ENCODE measurements at places on chromosomes 6 and 20. TPM values are rescaled to one million over a fixed set of nuclear protein-coding genes. Genes with fewer than 3 reads are reported as not detected.

DNA sequence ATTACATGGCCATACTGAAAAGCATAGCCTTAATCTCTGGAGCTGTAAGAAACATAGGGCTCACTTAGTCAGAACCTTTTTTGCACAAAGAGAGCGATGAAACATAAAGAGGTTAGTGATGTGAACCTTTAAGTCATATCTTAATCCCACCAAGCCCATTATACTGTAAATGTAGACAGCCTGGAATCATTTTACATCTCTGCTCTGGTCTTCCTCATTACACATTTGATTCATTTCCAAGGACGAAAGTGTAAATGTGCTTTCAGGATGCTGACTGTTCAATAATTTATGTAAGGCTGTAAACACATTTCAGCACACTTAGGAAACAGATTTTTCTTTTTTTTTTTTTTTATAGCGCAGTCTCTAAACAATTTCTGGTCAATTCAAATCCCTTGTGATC, 131.3 kb upstream of the B3GAT2 start:
- no peak for DNase-seq

- no peak for DNase-seq
Observed at GRCh38 chr6:170176136-170176897, 114.6 kb downstream of the DLL1 start.

DNA sequence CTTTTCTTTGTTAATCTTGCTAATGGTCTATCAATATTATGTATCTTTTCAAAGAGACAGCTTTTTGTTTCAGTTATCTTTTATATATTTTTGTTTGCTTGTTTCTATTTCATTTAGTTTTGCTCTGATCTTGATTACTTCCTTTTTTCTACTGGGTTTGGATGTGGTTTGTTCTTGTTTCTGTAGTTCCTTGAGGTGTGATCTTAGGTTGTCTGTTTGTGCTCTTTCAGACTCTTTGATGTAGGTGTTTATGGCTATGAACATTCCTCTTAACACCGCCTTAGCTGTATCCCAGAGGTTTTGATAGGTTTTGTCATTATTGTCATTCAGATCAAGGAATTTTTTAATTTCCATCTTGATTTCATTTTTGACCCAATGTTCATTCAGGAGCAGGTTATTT, 26.8 kb upstream of the TNFAIP3 start:
- no peak for DNase-seq

- no peak for DNase-seq
Observed at GRCh38 chr6:39982720-39983119, 48.5 kb upstream of the MOCS1 start.

DNA sequence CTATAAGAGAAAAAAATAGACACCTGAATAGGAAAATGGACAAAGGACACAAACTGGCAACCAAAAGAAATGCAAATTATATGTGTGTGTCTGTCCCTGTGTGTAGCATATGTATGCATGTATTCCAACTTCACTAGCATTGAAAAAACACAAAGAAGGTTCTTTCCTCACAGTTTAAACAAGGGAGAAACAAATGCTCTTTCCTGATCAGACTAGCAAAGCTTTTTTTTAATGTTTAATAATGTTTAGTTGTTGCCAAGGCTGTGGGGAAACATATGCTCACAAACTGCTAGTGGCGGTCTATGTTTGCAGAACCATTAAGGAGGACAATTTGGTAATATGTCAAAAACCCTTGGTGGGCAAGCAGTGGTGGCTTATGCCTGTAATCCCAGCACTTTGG, 22.4 kb downstream of the SMLR1 start:
- no peak for DNase-seq

GRCh38 chr20:4170621-4171537, 155.5 kb upstream of the RNF24 start:
- DNase-seq = no peak

- DNase-seq = no peak
Observed at GRCh38 chr20:56350842-56351241, 7.9 kb upstream of the FAM210B start.

GRCh38 chr20:63977739-63978276, 1.6 kb downstream of the SAMD10 start:
- DNase-seq = no peak

DNA sequence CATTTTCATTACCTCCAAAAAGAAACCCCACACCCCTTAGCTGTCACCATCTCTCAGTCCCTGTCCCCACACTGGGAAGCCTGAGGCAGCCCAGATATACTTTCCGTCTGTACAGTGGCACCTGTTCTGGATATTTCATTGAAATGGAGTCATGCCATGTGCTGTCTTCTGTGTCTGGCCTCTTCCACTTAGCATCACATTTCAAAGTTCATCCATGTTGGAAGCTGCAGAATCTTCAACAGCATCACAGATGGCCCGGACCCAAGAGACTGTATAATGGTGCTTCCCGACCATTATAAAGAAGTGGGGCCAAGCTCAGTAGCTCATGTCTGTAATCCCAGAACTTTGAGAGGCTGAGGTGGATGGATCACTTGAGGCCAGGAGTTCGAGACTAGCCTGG, 58.4 kb downstream of the DLGAP4 start:
- DNase-seq = no peak

GRCh38 chr6:84498905-84499304, 265.5 kb downstream of the TBX18 start:
- DNase-seq = no peak

GRCh38 chr6:39590871-39591393, 134.3 kb downstream of the KIF6 start:
- DNase-seq = no peak

DNA sequence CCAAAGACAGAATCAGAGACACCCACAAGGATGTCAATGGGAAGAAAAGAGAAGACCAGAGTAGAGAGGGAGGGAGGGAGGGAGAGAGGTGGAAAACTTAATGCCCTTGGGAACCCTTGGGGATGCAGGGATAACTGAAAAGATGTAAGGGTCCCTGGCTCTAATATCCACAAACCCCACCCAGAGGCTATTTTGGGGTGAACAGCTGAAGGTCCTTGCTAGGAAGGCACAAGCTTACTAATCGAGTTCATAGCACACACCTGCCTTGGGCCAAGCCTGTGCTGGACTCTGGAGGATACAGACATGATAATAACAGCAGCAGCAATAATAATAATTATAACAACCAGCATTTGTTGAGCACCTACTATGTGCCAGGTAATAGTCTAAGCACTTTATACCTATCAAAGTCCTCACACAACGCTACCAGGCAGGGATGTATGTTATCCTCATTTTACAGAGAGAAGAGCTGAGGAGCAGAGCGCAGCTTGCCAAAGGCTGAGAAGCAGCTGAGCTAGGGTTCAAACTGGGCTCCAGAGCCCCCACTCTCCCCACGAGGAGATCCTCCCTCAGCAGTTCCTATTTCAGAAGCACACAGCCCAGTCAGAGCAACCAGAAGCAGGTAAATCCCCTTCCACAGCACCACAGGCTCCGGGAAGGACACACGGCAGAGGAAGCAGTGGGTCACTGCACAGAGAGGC, 174.2 kb downstream of the ANKRD60 start:
- DNase-seq = no peak

DNA sequence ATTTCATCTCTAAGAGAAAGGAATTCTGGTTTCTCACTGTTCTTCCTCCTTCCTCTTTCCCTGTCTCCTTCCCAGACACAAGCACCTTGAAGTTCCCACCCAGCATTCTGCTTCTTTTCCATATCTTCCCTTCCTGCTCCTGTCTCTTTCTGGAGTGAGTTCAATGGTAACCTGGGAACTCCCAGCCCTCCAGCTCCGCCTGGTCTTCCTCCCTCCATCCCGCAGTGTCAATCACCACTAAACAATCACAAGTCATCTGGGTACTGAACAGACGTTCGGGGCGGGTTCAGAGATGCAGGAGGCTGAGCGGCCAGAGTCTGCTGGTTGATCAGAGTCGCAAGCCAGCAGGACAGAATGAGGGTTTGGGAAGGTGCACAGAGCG, 7.7 kb downstream of the TTBK1 start:
- no peak for DNase-seq

Gene ARHGAP40
- total RNA-seq = not detected

Gene IBTK
- total RNA-seq = 26.1 TPM

Gene FILIP1
- 0.08 TPM for total RNA-seq

Gene TRIM31
- total RNA-seq = 0.32 TPM

Gene HFE
- total RNA-seq = 1.9 TPM

Gene DOK5
- not detected for total RNA-seq
